ENCODE measurements at places on chromosomes 1 and 21. TPM values are rescaled to one million over a fixed set of nuclear protein-coding genes. Genes with fewer than 3 reads are reported as not detected.

AQP10 gene
- total RNA-seq, result not detected

MCOLN2 gene
- 1.9 TPM for total RNA-seq

SLC25A34 gene
- 0.43 TPM for total RNA-seq

WDR64 gene
- total RNA-seq, result not detected

GNG4 gene
- total RNA-seq, result 15.4 TPM

PLPP3 gene
- 25.0 TPM for total RNA-seq

RYR2 gene
- total RNA-seq, result 0.03 TPM

RASSF5 gene
- total RNA-seq, result 0.97 TPM

SPRR1A gene
- total RNA-seq, result not detected

Measured in A549 treated with AZD2906 at 1 μM for 4 hours (cell line).